Endothelial cell of umbilical vein (primary cell): ENCODE measurements at places on chromosomes 6 and 20. TPM values are rescaled to one million over a fixed set of nuclear protein-coding genes. Genes with fewer than 3 reads are reported as not detected.

The LHFPL5 gene
- not detected in 2 replicates for total RNA-seq

The CTSZ gene
- total RNA-seq = 299 and 304 TPM in 2 replicates

The LAMA5 gene
- 138 and 145 TPM in 2 replicates for total RNA-seq

The KIAA0408 gene
- not detected in 2 replicates for total RNA-seq

The WFDC5 gene
- total RNA-seq = not detected in 2 replicates
